Hypothalamus (tissue), 51 donors: ENCODE measurements at places on chromosomes 7 and 10.

DNA sequence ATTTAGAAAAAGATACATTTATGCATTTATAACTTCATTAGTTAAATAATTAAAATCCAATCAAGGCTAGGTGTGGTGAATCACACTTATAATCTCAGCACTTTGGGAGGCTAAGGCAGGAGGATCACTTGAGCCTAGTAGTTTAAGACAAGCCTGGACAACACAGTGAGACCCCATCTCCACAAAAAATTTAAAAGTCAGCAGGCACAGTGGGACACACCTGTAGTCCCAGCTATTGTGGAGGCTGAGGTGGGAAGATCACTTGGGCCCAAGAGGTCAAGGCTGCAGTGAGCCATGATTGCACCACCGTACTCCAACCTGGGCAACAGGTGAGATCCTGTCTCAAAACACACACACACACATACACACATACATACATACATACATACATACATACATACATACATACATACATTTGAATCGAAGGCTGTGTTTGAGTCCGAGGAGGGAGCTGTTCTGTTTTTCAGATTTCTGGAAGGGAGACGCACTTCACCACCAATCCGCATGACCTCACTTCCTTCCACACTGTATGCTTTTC lies 30.1 kb downstream of the SFMBT2 start:
- no peak for DNase-seq

DNA sequence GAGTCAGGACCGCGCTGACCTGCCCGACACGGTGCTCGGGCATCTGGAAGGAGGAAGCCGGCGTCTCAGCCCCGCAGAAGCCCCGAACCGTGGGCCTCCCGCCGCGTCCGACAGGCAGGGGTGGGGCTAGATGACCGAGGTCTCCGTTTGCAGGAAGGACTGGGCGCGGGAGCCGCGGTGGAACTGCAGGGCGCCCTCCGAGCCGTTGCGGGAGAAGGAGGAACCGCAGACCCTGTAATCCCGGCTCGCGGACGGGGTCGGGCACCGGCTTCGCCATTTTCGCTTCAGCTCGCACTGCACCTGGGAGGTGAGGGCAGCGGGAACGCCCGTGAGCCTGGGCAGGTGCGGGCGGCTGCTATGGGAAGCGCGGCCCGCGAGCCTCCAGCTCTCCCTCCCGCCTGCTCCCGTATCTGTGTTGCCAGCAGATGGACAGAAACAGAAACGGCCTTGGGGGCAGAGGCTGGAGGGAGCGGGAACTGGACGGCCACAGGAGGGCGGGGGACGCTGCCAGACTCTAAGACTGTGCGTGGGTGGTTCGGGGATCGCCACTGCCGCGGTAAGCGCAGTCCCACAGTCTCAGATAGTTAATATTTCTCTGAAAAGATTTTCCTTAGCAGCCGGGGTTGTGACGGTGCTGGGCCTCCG lies 114.1 kb downstream of the VIPR2 start:
- peak; percentile 33 for DNase-seq

DNA sequence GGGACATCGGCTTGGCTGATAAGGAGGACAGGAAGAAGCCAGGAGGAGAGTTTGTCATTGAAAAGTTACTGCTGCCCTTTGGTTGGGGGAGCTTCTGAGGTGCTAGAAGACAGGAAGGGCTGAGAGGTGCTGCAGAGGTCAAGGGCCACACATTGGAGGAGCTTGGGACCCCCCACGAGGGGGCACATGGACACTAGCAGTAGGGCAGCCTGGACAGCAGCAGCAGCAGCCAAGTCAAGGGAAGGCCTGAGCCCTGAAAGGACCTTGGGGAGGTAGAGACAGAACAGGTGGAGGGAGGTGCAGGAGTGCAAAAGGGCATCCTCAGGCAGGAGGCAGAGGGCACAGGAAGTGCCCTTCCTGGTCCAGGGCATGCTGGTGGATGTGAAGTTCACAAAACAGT lies 439.7 kb upstream of the IGFBP3 start:
- DNase-seq = no peak

DNA sequence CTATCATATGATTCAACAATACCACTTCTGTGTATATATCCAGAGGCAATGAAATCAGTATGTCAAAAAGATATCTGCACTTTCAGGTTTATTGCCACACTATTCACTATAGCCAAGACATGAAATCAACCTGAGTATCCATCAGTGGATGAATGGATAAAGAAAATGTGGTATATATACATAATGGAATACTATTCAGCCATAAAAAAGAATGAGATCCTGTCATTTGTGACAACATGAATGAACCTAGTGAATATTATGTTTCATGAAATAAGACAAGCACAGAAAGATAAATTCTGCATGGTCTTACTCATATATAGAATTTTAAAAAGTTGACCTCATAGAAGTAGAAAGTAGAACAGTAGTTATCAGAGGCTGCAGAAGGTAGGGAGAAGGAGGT lies 281.1 kb downstream of the BAMBI start:
- no peak for DNase-seq

GRCh38 chr10:129694691-129695243 lies 227.7 kb downstream of the MGMT start:
- no peak for DNase-seq

DNA sequence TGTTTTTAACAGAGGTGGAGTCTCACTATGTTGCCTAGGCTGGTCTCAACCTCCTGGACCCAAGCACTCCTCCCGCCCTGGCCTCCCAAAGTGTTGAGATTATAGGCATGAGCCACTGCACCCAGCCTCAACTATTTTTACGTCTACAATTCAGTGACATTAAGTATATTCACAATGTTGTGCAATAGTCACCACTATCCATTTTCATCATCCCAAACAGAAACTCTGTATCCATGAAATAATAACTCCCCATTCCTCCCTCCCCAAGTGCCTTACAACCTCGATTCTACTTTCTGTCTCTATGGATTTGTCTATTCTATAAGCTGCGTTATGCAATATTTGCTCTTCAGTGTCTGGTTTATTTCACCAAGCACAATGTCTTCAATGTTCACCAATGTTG lies 20.3 kb upstream of the ZNRF2 start:
- DNase-seq = no peak

DNA sequence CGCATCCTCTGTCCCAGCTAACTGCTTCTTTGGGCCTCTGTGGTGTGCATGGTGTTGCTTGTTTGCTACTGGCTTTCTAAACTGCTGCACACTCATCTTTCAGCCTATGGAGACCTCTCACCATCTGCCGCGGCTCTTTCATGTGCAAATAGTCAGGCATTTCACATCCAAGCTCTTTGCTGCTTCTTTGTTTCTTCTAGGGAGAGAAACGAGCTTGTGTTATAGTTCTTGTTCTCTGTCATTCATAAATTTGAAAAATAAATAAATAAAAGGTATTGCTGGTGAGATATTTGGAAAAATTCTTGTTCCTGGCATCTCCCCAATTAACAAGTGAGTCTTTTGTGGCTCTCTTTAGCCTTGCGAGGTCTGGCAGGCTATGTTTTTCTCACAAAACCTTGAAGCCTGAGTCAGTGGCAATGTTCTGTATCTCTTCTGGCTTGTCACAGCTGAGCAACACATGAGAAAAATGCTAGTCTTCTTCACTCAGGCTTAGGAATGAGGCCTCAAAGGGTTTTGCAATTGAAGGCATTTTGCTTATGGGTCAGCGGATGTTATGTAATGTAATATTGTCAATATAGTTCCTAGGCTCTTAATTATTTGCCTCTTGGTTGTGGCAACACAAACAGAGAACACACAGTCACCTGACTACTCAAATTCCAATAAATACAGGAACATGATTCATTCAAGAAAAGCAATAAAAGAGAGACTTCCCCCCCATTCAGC lies 274.0 kb downstream of the FRMD4A start:
- no peak for DNase-seq

DNA sequence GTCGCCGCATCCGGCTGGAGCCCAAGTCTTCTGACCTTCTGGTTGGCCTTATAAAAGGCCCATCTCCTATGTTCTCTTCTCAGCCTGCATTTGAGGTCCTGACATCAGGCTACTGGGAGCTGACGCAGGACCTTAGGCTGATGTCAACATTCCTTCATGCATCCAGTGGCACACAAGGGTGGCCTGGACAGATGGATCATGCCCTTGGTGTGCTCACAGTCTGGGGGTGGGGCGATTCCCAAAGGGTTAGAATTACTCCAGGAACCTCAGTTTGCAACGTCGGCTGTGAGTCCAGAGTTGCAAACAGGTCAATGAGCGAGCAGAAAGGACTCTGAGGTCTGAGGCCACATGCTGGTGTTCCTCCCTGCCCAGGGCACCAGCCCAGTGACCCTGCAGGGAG lies 8.2 kb upstream of the CLIP2 start:
- DNase-seq = no peak
